ENCODE measurements at places on chromosomes 11 and 22. TPM values are rescaled to one million over a fixed set of nuclear protein-coding genes. Genes with fewer than 3 reads are reported as not detected.
A peak's percentile ranks its signal among the peaks of the same experiment; 100 is the strongest.

- H3K27ac ChIP-seq, result no peak overlapping the region
- no peak overlapping the region for H3K4me3 ChIP-seq
- no peaks in the 10 kb centered on the region for H3K4me1 ChIP-seq
Measured at GRCh38 chr22:48241658-48242057, 1479.2 kb downstream of the TBC1D22A start.

- H3K27me3 ChIP-seq, result no peaks in the 10 kb centered on the region
- H3K36me3 ChIP-seq, result no peaks in the 10 kb centered on the region
- no peak for DNase-seq
- no peak overlapping the region for H3K4me3 ChIP-seq
Measured at GRCh38 chr11:30740091-30740490, 153.9 kb upstream of the MPPED2 start.

- H3K27ac ChIP-seq, result no peak overlapping the region
- H3K36me3 ChIP-seq, result peaks cover 3% of the 10 kb centered on the region
- no peaks in the 10 kb centered on the region for H3K4me1 ChIP-seq
Measured at GRCh38 chr11:43396617-43397016, 37.9 kb downstream of the TTC17 start.

DNA sequence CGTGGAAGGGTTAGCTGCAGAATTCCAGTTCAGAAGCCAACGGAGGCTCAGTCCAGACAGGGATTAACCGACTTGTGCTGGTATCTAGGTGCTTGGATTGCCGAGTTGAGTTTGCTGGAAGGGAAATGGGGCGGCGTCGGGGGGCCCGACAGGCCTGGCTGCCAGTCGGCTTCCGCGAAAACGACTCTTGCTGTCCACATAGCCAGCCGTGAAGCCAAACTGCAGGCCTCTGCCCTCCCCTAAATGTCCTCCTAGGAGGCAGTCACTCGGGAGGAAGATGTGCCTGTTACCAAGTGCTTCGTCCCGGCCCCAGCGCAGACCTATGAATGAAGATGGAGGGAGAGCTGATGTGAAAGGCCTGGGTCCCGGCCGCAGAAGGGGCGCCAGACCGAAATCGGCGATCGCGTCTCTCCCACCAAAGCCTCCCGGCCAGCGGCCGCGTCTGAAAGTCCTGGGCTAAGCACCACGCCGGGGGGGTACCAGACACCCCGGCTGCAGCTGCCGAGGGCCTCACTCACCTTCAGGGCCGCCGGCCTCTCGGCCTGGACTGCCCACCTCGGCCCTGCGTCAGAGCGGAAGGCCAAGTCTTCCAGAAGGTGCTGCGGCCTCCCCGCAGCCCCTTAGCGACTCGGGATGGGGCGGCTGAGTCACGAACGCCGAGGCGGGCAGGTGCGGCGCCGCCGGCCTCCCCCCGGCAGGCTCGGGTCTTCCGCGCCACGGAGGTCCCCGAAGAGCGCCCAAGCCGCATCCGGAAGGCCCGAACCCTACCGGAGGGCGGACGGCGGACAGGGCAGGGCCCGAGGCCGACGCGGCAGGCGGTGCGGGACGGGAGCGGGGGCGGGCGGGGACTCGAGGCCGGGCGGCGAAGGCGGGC, 7.5 kb downstream of the DPAGT1 start:
- H3K4me3 ChIP-seq, result peak overlapping the region; percentile 98
- H3K27ac ChIP-seq, result peak overlapping the region; percentile 90
- H3K4me1 ChIP-seq, result peaks cover 26% of the 10 kb centered on the region
- peak; percentile 48 for DNase-seq
- H3K27me3 ChIP-seq, result no peaks in the 10 kb centered on the region

- H3K4me1 ChIP-seq, result peaks cover 7% of the 10 kb centered on the region
- H3K27me3 ChIP-seq, result no peaks in the 10 kb centered on the region
- H3K27ac ChIP-seq, result no peak overlapping the region
- DNase-seq, result no peak
Measured at GRCh38 chr11:11467312-11467711, 114.3 kb upstream of the CSNK2A3 start.

GRCh38 chr22:46018859-46019258, 41.9 kb upstream of the WNT7B start:
- H3K27me3 ChIP-seq, result no peaks in the 10 kb centered on the region
- H3K4me1 ChIP-seq, result peaks cover 7% of the 10 kb centered on the region
- H3K36me3 ChIP-seq, result no peaks in the 10 kb centered on the region
- no peak overlapping the region for H3K4me3 ChIP-seq

GRCh38 chr22:17769716-17770082, 4.6 kb downstream of the BID start:
- H3K27ac ChIP-seq, result peak overlapping the region; percentile 8
- H3K36me3 ChIP-seq, result no peaks in the 10 kb centered on the region
- no peaks in the 10 kb centered on the region for H3K27me3 ChIP-seq
- DNase-seq, result no peak

DNA sequence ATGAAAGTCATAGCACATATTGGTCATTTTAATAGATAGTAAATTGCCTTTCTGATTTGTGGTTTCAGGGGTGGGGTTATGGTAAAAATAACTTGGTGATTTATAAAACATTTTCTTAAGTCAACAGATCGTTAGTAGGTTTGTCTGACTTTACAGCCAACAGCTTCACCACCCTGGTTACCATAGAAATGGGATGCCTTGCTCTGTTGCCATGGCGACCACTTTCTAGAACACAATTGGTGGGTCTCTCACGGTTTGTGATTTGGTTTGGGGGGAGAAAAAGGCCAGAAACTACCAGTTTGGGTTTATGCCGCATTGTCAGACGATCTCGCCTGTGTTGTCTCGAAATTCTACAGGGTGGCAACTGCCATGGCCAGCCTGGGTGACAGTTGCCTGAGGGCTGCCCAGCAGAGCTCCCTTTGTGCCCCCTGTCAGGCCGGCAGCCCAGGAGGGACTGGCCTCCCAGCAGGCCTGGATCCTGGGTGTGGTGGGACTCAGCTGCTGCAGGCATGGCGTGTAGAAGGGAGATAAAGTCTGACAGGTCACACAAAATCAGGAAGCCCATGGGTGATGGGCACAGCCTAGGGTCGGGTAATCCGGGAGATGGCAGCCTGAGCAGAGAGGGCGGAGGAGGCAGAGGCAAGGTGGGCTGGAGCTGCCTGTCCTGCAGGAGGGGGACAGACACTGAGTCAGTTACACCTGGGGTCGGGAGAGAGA, 30.9 kb downstream of the KCNC1 start:
- no peaks in the 10 kb centered on the region for H3K27me3 ChIP-seq
- no peak for DNase-seq
- no peak overlapping the region for H3K4me3 ChIP-seq

- peaks cover 10% of the 10 kb centered on the region for H3K4me1 ChIP-seq
- H3K4me3 ChIP-seq, result no peak overlapping the region
- no peak overlapping the region for H3K27ac ChIP-seq
- no peaks in the 10 kb centered on the region for H3K27me3 ChIP-seq
- no peaks in the 10 kb centered on the region for H3K36me3 ChIP-seq
Measured at GRCh38 chr22:35229865-35230264, 27.4 kb upstream of the HMGXB4 start.

DNA sequence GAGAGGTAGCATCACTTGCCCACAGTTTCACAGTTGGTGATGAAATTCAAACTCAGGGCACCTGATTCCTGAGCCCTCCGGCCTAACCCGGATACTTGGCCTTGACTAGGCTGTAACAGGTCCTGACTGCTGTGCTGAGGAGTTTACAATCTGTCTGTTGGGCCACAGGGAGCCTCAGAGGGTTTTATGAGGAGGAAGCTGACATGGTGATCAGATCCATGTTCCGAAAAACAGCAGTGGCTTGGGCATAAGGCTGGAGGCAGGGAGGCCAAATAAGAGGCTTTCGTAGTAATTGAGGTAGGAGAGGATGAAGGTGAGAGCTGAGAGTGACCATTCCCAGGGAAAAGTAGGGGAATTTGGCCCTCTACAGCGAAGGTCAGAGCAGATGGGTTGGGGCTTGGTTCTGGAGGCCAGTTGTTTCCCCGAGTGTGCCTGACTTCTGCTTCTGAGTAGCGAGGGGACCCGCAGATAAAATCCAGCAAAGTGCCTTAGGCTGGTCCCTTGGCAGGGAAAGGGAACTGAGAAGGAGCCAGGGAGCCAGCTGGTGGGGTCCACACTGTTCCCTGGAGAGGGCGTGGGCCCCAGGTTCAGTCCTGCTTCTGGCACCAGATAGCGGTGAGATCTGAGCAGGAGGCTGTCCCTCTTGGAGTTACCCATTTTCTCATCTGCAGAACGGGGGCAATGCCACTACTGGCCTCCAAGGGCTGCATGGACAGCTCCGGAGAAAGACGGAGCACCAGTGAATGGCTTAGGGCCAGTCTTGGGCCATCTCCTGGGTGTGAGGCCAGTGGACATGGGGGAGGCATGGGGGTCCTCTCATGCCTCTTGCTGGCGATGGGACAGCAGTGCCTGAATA, 6.5 kb downstream of the PRDM11 start:
- H3K4me1 ChIP-seq, result peaks cover 13% of the 10 kb centered on the region
- no peak overlapping the region for H3K27ac ChIP-seq
- DNase-seq, result no peak
- no peaks in the 10 kb centered on the region for H3K36me3 ChIP-seq

DNA sequence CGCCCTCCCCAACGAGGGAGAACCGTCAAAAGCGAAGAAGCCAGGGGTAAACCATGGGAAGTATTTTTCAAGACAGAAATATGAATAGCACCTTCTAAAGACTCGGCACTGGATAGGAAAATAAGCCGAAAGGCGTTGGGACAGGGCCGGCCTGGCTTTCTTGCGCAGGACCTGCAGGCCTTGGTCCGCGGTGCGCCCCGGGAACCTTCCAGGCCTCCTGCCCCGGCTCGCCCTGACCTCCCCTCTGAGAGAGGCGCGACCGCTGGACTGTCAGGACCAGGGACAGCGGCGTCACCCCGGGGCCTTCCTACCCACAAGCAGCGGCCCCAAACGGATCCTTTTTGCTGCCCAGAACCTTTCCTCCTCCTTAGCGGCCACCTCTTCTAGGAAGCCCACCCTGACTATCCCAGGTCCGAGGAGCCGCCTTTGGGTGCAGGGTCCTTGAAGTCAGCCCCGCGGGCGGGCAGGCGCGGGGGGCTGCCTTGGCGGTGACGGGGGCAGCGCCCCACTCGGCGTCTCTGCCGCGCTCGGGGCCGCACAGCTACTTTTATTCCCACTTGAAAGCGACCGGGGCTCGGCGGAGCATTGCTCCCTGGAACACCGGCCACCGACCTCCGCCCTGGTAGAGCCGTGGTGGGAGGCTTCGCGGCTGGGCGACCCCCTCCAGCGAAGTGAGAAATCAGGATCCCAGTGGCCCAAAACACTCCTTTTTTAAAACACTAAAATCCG, 650 bp upstream of the MAPK11 start:
- peak; percentile 93 for DNase-seq
- H3K27ac ChIP-seq, result peak overlapping the region; percentile 83
- peaks cover 3% of the 10 kb centered on the region for H3K27me3 ChIP-seq
- peaks cover 50% of the 10 kb centered on the region for H3K4me1 ChIP-seq

- peaks cover 14% of the 10 kb centered on the region for H3K4me1 ChIP-seq
- no peak for DNase-seq
- H3K27ac ChIP-seq, result no peak overlapping the region
- H3K27me3 ChIP-seq, result no peaks in the 10 kb centered on the region
- H3K36me3 ChIP-seq, result no peaks in the 10 kb centered on the region
Measured at GRCh38 chr22:21009638-21010425, 5.1 kb upstream of the P2RX6 start.

DNA sequence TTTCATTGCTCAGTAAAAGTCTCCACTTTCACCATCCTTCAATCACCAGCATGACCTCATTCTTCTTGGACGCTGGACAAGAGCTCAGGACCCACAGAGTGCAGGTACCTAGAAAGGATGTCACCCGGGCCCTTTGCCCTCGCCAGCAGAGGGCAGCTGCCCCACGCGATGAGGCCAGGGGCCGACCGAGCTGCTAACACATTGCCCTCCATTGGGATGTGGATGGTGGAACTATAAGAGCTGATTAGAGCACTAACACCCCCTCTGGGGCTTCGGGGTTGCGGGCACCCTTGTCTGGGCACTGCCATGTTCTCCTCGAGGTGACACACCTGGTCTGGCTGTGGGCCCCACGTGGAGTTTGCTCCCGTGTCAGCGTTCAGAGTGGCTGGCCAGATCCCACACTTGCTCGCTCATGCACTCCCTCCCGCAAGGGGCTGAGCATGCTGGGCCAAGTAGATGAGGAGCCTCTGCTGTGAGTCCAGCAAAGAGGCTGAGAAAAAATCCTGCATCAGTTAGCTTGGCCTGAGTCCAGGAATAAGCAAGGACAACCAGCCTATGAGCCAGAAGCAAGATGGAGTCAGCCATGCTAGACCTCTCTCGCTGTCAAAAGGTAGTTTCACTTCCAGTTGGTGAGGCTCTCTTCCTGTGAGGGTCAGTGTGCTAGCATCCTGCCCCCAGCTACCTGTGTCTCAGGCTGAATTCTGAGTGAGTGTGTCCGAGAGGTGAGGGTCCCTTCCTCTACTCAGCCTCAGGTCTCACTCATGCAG, 9.8 kb downstream of the KRTAP5-6 start:
- no peaks in the 10 kb centered on the region for H3K36me3 ChIP-seq
- H3K27me3 ChIP-seq, result no peaks in the 10 kb centered on the region
- DNase-seq, result peak; percentile 75
- no peak overlapping the region for H3K27ac ChIP-seq
- H3K4me1 ChIP-seq, result no peaks in the 10 kb centered on the region

DNA sequence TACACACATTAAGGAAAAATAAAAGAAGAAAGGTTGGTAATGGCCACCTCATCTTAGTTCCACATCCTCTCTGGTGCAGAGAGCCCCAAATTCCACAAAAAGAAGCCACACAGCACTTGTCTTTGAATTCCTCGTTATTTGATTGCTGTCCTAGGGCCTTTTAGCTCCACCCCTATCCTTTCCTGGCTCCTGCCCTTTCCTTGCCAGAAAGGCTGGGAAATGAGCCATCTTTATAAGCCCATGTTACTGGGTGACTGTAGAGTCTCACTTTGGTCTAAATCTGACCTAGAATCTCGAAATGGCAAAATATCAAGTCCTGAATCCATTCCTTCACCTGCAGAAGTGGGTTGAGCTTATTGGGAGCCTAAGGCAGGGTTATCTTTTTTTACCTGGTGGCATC, 4.3 kb upstream of the TMEM132A start:
- H3K27ac ChIP-seq, result no peak overlapping the region
- H3K4me3 ChIP-seq, result no peak overlapping the region
- H3K36me3 ChIP-seq, result peaks cover 17% of the 10 kb centered on the region
- no peak for DNase-seq

- DNase-seq, result no peak
- no peak overlapping the region for H3K4me3 ChIP-seq
- no peak overlapping the region for H3K27ac ChIP-seq
- H3K36me3 ChIP-seq, result no peaks in the 10 kb centered on the region
- no peaks in the 10 kb centered on the region for H3K4me1 ChIP-seq
Measured at GRCh38 chr11:107612445-107612844, 21.5 kb downstream of the ELMOD1 start.

- H3K4me3 ChIP-seq, result peak overlapping the region; percentile 92
- H3K4me1 ChIP-seq, result peaks cover 65% of the 10 kb centered on the region
- DNase-seq, result peak; percentile 80
Measured at GRCh38 chr11:62542750-62543567, 3.6 kb downstream of the AHNAK start.

Gene SYT7
- 7.3 TPM for total RNA-seq

Gene MMP10
- total RNA-seq, result not detected

Gene UQCR10
- total RNA-seq, result 63.9 TPM

Gene PARVG
- total RNA-seq, result 315 TPM

Gene DRICH1
- 5.8 TPM for total RNA-seq

Gene PDXP
- 9.1 TPM for total RNA-seq

Gene GLB1L3
- not detected for total RNA-seq

Gene SYNGR1
- total RNA-seq, result 4.7 TPM

Gene HSCB
- 10.1 TPM for total RNA-seq

Gene OR52H1
- total RNA-seq, result 0.55 TPM

Data from upper lobe of left lung (tissue), 6 donors.